ENCODE measurements at places on chromosomes 2 and 18.

- DNase-seq: no peak
Observed at GRCh38 chr2:213787869-213788268, 503.6 kb downstream of the SPAG16 start.

GRCh38 chr2:39731546-39731945 lies 47.5 kb downstream of the THUMPD2 start:
- no peak for DNase-seq

- DNase-seq: no peak
Observed at GRCh38 chr2:35347561-35347960, 1008.0 kb upstream of the CRIM1 start.

- no peak for DNase-seq
Observed at GRCh38 chr2:216033403-216033802, 20.1 kb upstream of the MREG start.

DNA sequence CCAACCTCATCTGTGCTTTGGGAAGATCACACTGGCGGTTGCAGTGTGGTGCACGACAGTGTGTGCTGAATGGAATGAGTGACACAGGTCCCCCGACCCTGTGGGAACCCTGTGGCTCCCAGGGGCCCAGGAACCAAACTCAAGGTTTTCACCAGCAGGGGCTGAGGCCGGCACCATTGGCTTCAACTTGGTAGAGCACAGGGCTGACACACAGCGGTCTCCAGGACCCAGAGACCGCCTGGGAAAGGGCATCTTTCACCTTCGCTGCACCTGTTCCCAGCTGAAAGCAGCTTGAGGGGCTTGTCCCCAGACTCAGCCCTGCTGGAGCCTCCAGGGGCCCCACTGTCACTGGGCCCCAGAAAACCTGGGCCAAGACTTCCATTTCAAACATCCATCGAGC lies 59.0 kb upstream of the ODC1 start:
- no peak for DNase-seq

GRCh38 chr2:176461809-176462670 lies 192.8 kb downstream of the MTX2 start:
- DNase-seq: no peak

DNA sequence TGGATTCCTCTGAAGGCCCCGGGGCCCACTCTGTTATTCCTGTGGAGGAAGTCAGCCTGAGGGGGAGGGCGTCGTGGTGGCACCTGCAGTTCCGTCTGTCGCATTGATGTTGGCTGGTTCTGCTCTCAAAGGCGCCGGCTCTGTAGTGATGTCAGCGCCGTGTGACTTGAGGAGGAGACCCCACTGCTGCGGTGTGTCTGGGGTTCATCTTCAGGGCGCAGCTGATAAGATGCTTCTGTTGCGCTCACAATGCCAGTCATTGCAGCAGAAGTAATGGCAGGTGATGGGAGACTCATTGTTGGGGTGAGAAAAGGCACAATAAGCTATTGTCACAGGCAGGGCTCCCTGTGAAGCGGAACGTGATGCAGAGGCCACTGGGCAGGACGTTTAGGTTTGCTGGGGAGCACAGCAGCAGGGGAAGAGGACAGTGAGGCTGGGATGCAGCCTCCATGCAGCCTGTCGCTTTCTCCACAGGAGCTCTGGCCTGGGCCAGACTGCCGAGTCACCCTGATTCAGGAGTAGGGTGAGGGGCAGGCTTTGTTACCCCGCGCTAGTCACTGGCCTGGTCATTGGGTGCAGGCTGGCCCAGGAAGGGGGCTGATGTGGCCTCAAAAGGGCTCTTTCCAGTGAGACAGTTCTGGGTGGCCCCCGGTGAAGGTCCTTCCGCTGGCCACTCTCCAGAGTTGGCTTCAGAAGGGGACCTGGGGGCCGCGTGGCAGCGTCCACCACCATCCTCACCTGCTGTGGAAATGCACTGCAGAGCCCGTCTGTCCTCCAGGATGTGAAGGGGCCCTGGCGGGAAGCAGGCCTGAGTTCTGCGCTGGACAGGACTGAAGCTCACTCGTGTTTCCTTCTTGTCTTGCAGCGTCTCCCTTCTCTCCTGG lies 42.9 kb downstream of the SH3BP4 start:
- no peak for DNase-seq

GRCh38 chr2:160365716-160366367 lies 127.8 kb downstream of the RBMS1 start:
- no peak for DNase-seq

DNA sequence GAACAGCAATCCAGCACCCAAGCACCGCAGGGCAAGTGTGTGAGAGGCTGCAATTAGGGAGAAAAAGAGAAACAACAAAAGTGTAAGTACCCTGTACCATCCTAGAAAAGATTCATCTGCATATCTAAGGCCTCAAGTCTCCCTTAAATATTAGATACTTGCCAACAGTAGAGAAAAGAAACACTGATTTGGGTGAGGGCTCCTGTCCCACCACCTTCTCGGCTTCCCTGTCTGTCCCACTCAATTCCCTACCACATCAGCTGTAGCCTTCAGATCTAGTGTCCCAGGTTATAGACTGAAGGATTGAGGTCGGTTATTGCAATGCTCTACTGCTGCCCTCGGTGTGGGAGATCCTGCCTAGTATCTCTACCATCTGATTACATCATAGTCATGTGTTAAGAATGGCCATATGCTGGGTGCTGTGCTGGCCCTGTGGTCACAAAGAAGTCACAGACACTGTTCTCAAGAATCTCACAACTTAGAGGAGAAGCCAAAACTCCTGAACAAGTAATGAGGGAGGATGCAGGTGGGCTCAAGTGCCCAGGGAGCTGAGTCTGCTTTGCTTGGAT lies 2.5 kb downstream of the RAX start:
- DNase-seq: no peak

DNA sequence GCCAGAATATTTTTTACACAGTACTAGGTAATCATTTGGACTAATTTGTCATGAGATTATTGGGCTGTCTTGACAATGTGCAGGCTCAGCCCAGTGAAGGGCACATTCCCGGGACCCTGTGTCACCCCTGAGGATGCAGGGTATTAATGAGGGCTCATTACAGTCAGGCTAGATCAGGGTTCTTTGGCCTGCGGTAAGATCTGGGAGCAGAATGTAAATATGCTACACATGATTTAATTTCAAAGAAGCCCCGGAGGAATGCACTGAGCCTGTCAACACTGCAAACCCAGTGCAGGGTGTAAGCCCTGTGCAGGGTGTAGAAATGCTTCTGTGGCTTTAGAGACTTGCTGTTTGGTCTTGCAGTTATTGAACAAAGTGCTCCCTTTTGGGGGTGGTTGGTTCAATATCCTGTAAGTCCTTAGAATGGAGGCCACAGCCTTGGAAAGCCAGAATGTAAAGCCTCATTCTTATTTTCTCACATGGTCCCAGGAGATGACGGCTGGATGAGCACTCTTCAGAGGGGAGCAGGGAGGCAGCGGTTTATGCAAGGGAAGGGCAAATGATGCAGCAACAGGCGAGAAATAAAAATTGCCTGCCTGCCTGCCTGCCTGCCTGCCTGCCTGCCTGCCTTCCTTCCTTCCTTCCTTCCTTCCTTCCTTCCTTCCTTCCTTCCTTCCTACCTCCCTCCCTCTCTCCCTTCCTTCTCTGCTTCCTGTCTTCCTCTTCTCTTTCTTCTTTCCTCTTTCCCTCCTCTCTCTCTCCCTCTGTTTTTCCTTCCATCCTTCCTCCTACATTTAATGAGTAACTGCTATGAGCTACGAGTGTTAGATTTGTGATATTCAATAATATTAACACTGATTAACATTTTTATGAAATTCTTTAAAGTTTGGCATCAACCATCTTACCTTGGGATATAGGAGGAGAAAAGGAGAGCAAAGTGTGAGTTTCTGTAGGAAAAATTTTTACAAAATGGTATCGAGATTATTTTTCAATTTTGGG lies 148.8 kb downstream of the VAPA start:
- DNase-seq: no peak

DNA sequence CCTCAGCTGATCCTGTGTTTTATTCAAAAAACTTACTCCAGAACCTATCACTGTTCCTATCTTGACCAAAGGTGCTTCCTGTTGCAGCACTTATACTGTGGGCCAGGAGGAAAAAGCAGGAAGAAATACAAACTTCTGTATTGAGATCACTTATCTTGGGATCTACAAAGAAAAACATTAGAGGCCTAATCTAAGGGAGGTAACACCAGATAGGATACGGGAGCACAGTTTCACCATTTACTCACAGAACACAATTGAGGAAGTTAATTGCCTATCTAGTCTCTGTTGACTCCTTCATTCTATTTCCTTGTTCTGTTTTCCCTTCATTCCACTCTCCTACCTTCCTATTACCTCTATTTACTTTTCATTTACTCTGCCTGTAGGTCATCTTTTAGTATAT lies 287.2 kb upstream of the LINC00305 start:
- no peak for DNase-seq

DNA sequence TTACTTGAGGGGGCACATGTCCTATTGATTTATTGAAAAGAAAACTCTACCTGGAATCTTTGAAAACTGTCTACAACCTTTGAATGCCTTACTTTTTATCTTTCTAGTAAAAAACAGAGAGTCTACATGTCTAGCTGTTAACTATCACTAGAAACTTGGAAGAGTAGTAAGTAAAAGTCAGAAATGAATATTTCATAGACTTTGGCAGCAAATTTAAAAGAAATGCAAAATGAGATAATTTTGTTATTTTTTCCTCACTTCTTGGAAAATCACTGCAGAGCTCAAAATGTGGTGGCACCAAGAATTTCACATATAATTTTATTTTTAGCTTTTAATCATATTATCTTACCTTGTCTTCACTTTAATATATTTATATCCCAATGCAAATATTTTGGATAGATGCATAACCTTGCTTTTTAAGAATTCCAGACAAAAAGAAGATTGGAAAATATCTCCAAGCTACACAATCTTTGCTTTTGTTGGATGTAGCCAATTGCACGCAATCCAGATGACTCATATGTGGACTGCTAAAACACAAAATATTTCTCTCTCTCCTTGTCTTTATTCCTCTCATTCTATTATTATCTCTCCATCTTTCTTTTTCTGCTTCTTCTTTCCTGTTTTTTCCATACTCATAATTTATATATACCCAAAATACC lies 92.2 kb upstream of the DSEL start:
- DNase-seq: no peak

GRCh38 chr2:2798337-2798736 lies 467.3 kb upstream of the MYT1L start:
- no peak for DNase-seq

DNA sequence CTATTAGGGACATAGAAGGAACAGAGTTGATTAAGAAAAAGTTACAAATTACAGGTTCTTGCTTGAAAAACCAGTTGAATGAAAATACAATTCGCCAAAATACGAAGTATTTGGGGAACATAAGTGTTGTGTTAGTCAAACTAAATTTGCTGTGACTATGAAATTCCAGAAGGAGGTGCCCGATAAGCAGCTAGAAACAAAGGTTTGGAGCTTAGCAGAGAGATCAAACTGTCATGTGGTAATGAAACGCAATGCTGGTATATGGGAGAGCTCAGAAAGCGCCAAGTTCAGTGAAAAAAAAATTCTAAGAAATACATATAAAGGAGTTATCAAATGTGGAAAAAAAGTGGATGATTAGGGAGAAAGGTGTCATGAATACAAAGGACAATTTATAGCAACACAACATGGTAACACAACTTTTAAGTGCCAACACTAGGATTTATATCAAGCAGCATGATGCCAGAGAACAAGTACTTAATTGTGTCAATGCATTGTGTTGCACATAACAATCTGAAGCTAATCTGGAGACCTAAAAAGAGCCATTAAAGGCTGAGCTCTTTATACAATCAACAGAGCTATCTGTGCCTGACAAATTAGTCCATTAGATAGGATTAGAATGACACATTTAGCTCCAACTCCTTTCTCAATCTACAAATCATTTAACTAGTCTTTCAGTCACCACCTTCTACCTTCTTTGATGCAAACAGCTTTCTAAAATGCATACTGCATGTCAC lies 31.2 kb downstream of the SMAD2 start:
- DNase-seq: no peak

DNA sequence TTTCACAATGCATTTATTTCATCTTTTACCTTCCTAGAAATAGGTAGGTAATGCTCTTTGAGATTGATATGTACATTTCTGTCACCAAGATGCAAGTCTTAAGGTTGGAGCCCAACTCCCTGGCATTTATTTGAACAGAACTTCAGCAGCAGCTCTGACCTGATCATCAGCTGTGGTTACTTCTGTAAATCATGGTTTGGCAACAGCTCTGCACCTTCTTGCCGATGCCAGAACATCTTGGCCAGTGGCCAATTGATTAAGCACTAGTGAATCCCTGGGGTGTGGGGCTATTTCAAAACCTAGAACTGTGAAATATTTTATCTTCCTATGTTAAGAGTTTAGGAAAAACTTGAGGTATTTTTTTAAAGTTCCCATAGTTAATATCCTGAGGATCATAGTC lies 124.8 kb upstream of the NYAP2 start:
- DNase-seq: no peak

DNA sequence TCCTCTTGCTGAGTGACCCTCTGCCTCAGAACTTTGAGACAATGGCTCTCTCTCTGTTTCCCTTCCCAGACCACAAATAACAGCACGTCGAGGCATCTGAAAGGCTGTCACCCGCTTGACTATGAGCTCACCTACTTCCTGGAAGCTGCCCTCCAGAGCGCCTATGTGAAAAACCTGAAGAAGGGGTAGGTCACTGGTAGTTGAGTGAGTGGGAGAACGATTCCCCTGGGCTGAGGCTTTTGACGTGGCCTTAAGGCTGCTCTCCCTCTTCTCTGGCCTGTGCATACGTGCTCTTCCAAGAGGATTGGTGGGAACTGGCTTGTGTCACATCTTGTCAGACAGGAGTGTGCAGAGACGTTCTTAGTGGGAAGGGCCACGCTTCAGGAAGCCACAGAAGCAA lies 63.1 kb upstream of the MCFD2 start:
- no peak for DNase-seq

DNA sequence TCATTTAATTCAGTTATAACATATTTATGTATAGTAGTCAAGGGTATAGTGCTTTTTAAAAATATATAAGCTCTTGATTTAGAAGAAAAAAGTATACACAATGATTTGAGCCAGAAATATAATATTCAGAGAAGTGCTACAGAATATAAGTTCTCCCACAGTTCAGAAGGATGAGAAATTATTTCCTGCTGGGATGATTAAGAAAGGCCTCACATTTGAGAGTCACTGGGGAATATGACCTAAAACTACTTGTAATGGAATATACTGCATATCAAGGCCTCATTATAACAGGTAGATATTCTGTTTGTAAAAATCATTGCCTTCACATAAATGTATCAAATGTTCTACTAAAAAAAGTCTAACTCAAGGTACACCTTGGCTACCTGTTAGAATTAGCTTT lies 203.5 kb downstream of the MBD2 start:
- no peak for DNase-seq

GRCh38 chr18:37225279-37225678 lies 340.3 kb downstream of the CELF4 start:
- DNase-seq: no peak

- no peak for DNase-seq
Observed at GRCh38 chr2:39099870-39100728, 20.8 kb downstream of the SOS1 start.

GRCh38 chr18:33330711-33331110 lies 109.8 kb downstream of the CCDC178 start:
- DNase-seq: no peak

- DNase-seq: no peak
Observed at GRCh38 chr18:74715865-74716712, 118.4 kb downstream of the ZNF407 start.

GRCh38 chr2:218230882-218231281 lies 13.9 kb downstream of the ARPC2 start:
- DNase-seq: no peak
